ENCODE measurements at places on chromosomes 12 and 14.

- DNase-seq = no peak
Measured at GRCh38 chr12:70074510-70074909, 168.7 kb upstream of the CNOT2 start.

DNA sequence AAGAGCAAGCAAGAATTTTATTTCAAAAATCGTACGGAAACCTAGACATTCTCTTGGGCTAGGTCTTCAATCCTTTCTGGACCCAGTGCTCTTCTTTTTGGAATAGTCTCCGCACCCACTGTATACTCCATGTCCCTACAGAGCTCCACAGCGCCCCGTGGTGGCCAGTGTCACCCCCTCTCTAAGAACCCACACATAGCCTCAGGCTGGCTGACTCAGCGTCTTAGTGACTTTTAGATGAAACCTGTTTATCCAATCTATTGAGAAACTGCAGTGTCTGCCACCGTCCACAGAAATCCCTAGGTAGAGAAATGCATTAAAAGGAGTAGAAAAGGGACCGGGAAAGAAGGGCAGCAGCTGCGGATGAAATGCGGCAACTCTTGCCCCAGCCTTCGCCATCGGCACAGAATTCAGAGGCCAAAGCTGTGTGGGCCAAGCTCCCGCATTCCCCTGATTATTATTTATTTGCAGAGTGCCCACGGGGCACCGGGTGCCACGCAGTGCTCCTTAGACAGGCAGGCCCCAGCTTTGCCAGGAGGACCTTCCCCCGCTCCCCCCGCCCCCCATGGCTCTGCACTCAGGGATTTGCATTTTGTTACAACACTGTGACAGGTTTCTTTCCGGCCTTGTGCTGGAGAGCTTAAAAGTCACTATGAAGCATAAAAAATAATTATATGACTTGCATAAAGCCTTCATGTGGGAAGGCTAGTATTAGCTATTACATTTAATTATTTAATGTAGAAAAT lies 170.1 kb upstream of the FKBP4 start:
- DNase-seq = no peak

GRCh38 chr12:131862084-131862441 lies 32.4 kb upstream of the ULK1 start:
- DNase-seq = no peak

- peak; percentile 39 for DNase-seq
Measured at GRCh38 chr14:31465111-31465510, 7.8 kb upstream of the DTD2 start.

GRCh38 chr14:55426891-55427290 lies 13.5 kb downstream of the TBPL2 start:
- DNase-seq = no peak

GRCh38 chr12:106974511-106974910 lies 12.4 kb downstream of the MTERF2 start:
- DNase-seq = no peak

DNA sequence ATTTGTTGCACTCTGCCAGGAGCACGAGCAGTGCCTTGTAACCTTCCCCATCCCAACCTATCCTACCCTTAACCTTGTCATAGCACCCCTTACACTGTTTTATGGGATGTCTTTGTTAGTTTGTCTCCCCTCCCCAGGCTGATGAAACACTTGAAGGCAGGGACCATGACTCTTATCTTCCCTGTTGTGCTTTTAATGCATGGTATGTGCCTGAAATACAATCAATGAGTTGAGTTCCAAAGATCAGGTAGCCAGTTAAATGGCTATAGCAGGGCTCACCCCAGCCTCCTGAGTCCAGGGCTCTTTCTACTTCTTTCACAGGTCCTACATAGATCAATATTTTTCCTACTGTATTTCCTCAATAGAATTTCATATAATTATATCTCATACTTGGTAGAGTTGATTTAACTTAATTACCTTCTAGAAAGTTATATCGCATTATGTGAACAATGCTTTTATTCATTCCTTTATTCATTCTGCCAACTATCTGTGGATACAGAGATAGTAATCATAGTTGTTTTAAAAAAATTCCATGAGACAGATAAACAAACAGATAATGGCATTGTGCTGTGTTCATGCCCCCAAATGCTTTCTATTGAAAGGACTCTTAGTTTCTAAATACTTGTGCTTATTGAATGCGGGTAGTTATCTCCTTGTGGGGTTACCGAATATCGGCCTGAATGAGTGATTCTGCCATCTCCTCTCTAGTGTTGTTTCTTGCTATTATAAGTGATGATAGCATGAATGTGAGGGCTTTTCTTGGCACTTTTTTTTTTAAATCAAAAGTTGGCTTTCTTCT lies 347.4 kb downstream of the NPAS3 start:
- no peak for DNase-seq
